ENCODE measurements at places on chromosomes 1 and 21.

GRCh38 chr1:32501865-32502264, 37.0 kb downstream of the ZBTB8B start:
- DNase-seq, result no peak

GRCh38 chr1:53617851-53618499, 121.0 kb downstream of the GLIS1 start:
- no peak for DNase-seq

GRCh38 chr1:54542962-54543539, 5.0 kb upstream of the ACOT11 start:
- DNase-seq, result no peak

- no peak for DNase-seq
These were observed 33.5 kb downstream of the CTBS start for GRCh38 chr1:84540759-84541158.

- no peak for DNase-seq
These were observed 54.9 kb upstream of the TSPAN2 start for GRCh38 chr1:115144176-115144575.

DNA sequence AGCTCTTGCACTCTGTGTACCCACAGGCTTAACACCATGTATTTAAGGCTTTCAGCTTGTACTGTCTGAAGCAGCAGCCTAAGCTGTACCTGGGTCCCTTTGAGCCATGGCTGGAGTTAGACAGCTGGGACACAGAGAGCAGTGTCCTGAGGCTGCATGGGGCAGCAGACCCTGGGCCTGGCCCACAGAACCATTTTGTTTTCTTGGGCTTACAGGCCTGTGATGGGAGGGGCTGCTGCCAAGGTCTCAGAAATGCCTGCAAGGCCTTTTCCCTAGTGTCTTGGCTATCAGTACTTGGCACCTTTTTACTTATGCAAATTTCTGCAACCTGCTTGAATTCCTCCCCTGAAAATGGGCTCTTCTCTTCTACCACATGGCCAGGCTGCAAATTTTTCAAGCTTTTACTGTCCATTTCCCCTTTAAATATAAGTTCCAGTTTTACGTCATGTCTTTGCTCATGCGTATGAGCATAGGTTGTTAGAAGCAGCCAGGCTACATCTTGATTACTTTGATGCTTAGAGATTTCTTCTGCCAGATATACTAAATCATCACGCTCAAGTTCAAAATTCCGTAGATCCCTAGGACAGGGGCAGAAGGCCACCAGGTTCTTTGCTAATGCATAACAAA, 143.9 kb downstream of the CLEC20A start:
- DNase-seq, result no peak

GRCh38 chr1:8666389-8667167, 150.9 kb downstream of the RERE start:
- DNase-seq, result no peak

- DNase-seq, result no peak
These were observed 64.8 kb downstream of the ATP2B4 start for GRCh38 chr1:203691447-203691846.

DNA sequence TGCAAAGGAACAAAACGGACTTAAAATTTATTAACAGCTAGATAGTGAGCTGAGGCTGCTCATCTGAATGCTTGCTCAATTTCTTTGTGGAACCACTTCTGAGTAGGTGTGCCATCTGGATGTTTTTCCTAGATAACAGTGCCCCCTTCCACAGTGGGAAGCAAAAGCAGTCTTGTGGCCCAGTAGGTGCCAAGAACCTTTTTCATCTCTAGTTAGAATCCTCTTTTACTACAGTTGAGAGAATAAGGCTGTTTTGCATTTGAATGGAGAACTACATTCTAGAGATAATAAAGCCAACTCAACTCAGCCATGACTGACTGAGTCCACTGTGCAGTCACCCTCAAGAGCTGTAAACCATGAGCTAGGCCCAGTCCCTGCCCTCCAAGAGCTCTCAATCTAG, 13.3 kb downstream of the F3 start:
- DNase-seq, result no peak

- no peak for DNase-seq
These were observed 34.9 kb downstream of the ARID1A start for GRCh38 chr1:26730695-26731094.

GRCh38 chr1:174742805-174743653, 256.7 kb upstream of the CACYBP start:
- peak; percentile 7 for DNase-seq

- no peak for DNase-seq
These were observed 17.4 kb upstream of the LCE3A start for GRCh38 chr1:152640351-152640750.

Measured in CD14-positive monocyte (primary cell).